Ureter (tissue), 1 donor: ENCODE measurements at places on chromosomes 16 and 17. TPM values are rescaled to one million over a fixed set of nuclear protein-coding genes. Genes with fewer than 3 reads are reported as not detected.

Gene SLC35G6
- not detected for total RNA-seq

Gene AATK
- total RNA-seq, result 3.4 TPM

Gene ASB16
- total RNA-seq, result 0.36 TPM

Gene RRN3
- 39.4 TPM for total RNA-seq

Gene UBFD1
- total RNA-seq, result 51.3 TPM
